Adipocyte (in vitro differentiated cells): ENCODE measurements at places on chromosomes 4 and X.

DNA sequence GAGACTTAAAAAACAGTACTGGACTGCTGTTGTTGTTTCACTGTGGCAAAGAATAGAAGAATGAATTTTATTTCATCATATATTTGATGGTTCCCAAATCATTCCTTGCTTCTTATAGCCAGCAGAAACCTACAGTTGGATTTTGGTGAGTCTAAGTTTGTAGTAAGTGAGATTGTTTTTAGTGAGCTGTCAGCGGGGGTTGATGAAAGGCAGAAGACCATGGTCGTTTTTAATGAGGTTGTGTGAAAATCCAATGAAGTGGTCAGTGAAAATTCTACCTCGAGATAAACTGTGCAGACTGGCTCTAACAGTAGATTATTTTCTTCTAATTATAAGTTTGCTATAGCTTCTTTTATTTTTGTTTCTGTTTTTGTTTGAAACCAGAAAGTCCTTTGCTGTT lies 36.2 kb downstream of the ANAPC4 start:
- DNase-seq = no peak

GRCh38 chr4:176308441-176308840 lies 11.3 kb upstream of the SPCS3 start:
- DNase-seq = no peak

GRCh38 chr4:187088070-187088799 lies 364.6 kb upstream of the FAT1 start:
- DNase-seq = no peak

- peak; percentile 37 for DNase-seq
Measured at GRCh38 chr4:144699565-144699964, 53.6 kb downstream of the HHIP start.

GRCh38 chr4:27592738-27593137 lies 732.1 kb downstream of the STIM2 start:
- DNase-seq = no peak

DNA sequence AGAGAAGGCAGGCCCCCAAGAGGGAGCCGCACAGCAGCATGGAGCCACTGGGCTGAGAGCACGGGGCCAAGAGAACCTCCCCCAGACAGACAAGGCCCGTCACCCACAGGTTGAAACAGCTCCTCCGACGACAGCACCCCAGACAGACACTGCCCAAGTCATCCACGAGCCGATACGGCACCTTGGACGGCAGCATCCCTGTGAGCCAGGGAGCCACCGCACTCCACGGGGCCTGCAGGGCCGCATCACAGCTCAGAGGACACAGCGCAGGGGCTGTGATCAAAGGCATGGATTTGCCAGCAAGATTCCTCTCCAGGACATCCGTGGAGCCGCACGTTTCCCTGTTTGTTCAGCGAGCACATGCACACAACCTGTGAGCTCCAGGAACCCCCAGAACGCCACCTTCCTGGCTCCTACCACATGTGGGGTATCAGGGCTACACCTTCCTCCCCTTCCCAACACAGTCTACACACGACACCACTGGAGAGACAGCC lies 3.9 kb downstream of the CTBP1 start:
- no peak for DNase-seq

DNA sequence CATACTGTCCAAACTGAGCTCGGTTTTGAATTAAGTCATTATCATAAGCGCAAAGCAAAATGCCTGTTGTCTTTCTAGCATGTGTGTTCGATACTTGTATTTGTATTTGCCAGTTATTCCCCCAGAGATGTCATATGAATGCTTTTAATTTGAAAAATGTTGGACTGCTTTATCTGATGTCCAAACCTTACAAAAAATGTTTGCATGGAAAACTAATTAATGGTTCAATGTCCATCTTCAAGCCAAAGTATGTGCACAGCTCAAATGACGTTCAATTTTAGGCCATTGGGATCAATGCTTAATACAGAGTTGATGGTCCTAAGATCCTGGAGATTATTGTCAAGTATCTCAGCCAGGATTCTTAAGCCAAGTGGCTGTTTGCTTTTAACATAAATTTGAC lies 17.2 kb upstream of the HPGDS start:
- no peak for DNase-seq

GRCh38 chr4:3729882-3730226 lies 36.3 kb upstream of the ADRA2C start:
- DNase-seq = no peak

DNA sequence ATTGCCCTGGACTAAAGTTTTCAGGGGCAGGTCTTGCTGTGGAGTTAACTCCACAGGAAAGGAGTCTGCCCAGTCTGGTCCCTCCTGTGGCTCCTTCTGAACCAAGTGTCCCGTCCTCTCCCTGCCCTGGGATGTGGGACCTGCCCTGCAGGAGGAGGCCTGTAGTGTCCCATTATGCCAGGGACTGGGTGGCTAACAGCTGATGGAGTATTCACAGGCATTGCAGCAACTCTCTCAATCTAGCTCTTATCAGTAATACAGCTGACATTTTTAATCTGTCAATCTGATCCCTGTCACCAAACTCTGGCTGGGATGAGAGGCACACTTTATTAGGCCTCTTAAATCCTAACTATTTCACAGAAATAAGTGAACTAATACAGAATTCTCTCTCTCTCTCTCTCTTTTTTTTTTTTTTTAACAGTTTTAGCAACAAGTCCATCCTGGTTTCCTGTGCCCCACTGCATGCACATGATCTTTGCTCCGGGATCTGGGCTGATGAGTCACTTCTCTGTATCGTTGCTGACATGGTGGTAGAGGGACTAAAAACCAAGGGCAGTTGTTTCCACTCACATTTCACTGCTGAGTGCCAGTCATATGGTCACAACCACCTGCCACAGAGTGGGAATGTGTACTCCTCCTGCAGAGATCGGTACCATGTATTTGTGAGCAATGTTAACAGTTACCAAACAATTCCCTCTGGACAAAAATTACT lies 39.1 kb downstream of the HAND2 start:
- peak; percentile 65 for DNase-seq

- no peak for DNase-seq
Measured at GRCh38 chr4:18394656-18395055, 373.1 kb upstream of the LCORL start.

DNA sequence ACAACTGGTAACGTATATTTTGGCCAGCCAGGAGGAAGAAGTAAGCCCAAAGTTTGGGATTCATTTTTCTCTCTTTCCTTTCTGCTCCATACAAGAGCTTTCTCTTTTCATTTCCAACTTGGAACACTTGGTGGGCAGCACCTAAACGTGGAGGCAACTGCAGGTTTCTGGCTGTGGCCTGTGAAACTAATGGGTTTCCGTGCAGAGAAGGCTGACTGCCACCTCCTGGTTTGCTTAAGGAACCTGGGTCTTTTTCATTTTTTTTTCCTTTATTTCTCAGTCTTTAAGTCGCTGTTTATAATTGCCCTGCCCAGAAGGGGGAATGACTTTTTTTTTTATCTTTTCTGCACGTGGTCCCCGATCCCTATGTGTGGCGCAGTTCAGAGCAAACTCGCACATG lies 15.4 kb downstream of the ZNF718 start:
- no peak for DNase-seq

DNA sequence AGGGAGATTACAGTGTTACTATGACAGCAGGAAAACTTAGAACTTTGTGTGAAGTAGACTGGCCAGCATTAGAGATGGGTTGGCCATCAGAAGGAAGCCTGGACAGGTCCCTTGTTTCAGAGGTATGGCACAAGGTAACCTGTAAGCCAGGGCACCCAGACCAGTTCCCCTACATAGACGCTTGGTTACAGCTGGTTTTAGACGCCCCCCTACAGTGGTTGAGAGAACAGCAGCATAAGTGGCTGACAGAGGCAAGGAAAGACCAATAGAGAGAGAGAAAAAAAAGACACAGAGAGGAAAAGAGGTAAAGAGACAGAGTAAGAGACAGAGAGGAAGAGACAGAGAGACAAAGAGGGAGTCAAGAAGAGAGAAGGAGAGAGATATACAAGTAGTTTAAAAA lies 144.5 kb downstream of the GC start:
- DNase-seq = no peak

DNA sequence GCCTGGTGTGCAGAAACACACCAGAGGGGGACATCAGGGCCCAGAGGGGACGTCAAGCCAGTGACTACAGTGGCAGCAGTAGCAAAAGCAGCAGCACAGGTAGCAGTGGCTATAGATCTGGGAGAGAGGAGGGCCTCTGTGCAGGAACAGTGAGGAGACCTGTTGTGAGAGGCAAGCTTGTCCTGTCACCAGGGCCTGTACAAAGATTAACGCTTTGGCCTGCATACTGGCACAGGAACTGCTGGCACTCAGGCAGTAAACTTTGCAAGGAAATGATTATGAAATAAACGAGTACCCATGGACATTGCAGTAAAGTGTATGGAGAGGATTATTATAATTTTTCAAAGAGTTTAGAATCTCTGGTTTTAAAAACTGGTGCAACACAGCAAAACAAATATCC lies 5.5 kb upstream of the PHF8 start:
- no peak for DNase-seq

DNA sequence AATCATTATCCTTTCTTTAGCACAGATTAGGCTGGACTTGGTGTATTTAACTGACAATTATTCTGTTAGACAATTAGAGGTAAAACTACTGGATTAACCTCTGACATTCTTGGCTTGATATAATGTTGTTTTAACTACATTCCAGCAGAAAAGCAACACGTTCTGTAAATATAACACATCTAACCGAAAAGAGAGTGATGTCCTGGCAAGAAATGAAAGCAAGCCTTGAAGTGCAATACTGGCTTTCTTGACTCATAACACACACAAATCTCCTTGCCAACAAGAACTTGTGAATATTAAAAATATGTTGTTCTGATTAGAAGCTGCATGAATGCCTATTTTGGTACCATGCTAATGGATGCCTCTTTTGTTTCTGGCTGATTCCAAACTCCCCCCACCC lies 76.4 kb downstream of the EFHC2 start:
- no peak for DNase-seq

DNA sequence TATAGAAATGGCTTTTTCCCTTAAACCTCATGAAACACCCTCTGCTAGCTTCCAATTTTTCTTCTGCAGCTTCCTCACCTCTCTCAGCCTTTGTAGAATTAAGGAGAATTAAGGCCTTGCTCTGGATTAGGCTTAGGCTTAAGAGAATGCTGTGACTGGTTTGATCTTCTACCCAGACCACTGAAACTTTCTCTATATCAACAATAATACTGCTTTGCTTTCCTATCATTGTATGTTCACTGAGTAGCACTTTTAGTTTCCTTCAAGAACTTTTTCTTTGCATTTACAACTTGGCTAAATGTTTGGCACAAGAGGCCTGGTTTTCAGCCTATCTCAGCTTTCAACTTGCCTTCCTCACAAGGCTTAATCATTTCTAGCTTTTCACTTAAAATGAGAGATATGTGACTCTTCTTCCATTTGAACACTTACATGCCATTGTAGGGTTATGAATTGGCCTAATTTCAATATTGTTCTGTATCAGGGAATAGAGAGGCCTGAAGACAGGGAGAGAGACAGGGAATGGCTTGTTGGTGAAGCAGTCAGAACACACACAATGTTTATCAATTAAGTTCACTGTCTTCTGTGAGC lies 28.2 kb downstream of the TMEM154 start:
- no peak for DNase-seq

GRCh38 chr4:98976716-98977115 lies 18.8 kb upstream of the METAP1 start:
- peak; percentile 54 for DNase-seq

GRCh38 chrX:20347481-20347880 lies 80.8 kb upstream of the RPS6KA3 start:
- peak; percentile 39 for DNase-seq

DNA sequence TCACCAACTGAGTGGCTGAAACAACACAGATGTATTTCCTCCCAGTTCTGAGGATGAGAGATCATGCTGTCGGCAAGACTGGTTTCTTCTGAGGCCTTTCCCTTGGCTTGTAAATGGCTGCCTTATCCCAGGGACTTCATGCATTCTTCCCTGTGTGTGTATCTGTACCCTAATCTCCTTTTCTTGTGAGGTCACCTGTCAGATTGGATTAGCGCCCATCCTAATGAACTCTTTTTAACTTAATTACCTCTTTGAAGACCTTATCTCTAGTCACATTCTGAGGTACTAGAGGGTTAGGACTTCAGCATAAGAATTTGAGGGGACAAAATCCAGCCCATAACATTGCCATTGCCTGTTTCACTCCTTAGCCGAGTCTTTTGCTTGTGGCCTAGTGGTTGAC lies 59.5 kb upstream of the TMEM150C start:
- DNase-seq = no peak

- no peak for DNase-seq
Measured at GRCh38 chr4:148245015-148245414, 197.2 kb downstream of the NR3C2 start.

DNA sequence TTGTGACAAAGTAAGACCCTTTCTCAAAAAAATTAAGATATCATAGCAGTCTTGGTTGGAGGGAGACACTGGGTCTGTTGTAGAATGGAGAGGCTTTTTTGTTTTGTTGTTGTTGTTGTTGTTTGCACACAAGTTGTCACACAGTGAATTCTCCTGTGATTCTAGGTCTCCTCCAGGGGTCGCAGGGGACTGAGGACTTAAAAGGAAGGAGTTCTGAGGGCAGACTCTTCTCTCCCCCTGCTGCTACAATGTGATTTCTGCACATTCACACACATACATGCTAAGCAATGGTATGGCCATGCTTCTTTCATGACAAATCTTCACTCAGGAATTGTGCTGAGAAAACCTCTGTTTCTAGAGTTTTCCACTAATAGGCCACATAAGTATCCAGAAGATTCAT lies 71.1 kb downstream of the ZNF732 start:
- no peak for DNase-seq

- DNase-seq = no peak
Measured at GRCh38 chr4:123133397-123134050, 211.1 kb upstream of the NUDT6 start.

DNA sequence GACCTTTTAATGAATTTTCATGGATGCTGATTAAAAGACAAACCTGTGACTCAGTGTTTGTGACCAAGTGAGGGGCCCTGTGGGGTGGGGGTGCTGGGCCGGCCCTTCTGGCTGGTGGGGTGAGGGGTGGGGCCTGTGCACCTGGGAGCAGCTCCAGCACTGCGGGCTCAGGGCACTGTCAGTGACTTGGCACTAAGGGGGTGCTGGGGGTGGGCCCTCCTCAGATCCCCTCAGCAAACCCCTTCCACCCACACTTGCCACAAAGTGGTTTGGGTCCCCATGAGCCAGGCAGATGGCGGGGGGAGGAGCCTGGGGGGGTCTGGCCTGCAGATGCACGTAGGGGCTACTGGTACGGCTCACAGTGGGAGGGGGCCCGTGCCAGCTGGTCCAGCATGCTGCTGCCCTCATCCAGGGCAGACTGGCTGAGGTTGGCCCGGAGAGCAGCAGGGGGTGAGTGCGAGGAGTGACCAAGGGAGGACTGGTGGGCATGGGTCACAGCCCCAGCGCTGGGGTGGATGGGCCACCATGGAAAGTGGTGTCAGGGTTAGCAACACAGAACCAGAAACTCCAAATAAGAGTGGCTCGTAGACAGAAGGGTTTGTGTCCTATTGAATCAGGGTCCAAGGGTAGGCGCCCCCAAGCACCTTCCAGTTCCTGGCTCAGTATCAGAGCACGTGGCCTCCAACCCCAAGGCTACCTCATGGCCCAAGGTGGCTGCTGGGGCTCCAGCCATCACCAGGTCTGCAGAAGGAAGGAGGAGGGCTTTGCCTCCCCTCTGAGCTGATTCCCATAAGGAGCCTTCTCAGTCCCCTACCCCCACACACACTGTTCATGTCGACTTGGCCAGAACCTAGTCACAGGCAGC lies 10.1 kb downstream of the NKX1-1 start:
- no peak for DNase-seq

- peak; percentile 45 for DNase-seq
Measured at GRCh38 chr4:41935652-41936021, 408 bp downstream of the TMEM33 start.
